AG04449 (cell line): ENCODE measurements at places on chromosomes 16 and 17.

- DNase-seq: no peak
Observed at GRCh38 chr17:76885894-76886290, 17.7 kb downstream of the MGAT5B start.

- no peak for DNase-seq
Observed at GRCh38 chr16:87459833-87460232, 33.0 kb downstream of the ZCCHC14 start.

DNA sequence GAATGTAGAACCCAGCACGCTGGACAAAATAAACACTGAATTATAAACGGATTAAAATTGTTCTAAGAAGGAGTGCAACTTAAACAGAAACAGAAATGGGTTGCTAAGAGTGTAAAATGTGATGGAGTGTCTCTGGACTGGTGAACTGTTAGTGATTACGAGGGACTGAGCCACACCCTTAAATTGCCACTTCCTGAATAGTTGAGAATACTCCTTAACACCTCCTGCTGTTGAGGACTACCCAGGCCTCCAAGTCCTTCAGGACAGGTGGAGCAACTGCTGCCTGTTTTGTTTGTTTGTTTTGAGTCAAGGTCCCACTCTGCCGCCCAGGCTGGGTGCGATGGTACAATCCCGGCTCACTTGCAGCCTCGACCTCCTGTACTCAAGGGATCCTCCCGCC lies 25.8 kb upstream of the IRF8 start:
- DNase-seq: no peak

DNA sequence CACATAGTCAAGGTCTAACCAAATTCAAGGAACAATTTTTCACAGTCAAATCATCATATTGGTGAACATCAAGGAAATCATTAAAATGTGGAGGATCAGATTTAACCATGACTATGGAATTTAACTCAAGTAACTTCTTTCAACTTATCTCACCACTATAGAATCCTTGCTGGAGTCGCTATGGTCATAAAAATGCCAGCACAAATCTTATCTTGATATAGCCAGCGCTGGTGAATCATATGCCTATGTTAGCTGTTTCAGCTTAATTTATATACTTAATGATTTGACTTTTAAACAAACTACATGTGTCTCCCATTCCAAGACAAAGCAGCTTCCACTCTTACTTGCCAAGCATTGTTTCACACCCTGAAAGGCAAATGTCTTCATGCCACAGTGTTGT lies 416.4 kb downstream of the CDH11 start:
- DNase-seq: peak; percentile 78

DNA sequence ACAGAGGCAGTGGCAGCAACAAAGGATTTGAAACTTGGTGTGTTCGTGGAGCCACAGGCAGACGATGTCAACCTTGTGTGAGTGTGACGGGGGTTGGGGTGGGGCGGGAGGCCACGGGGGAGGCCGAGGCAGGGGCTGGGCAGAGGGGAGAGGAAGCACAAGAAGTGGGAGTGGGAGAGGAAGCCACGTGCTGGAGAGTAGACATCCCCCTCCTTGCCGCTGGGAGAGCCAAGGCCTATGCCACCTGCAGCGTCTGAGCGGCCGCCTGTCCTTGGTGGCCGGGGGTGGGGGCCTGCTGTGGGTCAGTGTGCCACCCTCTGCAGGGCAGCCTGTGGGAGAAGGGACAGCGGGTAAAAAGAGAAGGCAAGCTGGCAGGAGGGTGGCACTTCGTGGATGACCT lies 25.5 kb downstream of the STH start:
- no peak for DNase-seq

DNA sequence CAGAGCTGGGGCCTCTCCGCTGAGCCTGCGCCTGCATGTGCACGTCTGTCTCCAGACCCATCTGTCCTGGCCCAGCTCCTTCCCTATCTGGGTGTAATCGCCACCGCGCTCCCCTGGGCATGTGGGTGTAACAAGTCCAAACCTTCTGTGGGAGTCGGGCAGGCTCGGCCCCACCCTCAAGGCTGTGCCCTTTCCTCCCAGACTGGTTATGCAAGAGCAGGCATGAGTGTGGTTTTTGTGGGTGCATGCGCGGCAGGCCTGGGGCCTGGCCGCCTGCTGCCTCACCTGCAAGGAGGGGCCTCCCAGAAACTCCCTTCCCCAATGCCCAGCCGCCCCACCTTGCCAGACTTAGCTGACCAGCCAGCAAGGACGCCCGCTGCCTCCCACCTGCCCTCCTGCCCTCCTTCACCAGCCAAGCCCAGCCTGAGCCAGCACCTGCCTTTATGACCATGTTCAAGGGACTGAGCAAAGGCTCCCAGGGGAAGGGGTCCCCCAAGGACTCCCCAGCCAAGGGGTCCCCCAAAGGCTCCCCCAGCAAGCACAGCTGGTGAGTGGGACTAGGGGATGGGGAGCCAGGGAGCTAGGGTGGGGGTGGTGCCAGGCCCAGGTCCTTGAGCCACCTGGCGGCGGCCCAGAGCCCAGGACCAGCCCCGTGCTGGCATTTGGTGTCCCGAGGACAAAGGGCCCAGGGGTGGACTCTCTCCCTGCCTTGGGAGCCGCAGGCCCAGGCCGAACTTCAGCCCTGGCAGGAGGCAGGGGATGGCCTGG lies at the start of gene EVPLL:
EVPLL (plus strand) TSS at position 342 of the 768 bp plus-strand sequence. CDS start 3,160 bp downstream, outside the sequence.
- DNase-seq: no peak

GRCh38 chr16:1125471-1125870 lies 27.4 kb upstream of the CACNA1H start:
- no peak for DNase-seq

- no peak for DNase-seq
Observed at GRCh38 chr17:63697341-63698286, 2.3 kb downstream of the LIMD2 start.

GRCh38 chr17:27269974-27270373 lies 23.9 kb upstream of the WSB1 start:
- DNase-seq: no peak

- no peak for DNase-seq
Observed at GRCh38 chr17:2786176-2786881, 9.9 kb upstream of the RAP1GAP2 start.

DNA sequence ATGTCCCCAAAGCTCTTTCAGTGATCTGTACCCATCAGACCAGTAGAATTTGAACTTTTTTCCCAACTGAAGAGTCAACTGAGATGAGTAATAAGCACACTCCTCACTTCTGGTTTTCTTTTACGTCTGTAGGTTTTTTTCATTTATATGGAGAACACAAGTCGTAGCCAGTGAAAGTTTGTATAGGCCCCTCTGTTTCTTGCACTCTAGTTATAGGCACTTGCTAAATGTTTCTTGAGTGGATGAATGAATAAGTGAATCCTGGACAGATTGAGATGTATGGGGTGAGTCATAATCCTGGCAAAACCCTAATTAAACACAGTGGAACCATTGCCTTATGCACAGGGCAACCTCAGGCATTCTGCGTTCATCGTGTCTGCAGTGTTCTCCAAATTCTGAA lies 193.7 kb upstream of the TBX2 start:
- no peak for DNase-seq

DNA sequence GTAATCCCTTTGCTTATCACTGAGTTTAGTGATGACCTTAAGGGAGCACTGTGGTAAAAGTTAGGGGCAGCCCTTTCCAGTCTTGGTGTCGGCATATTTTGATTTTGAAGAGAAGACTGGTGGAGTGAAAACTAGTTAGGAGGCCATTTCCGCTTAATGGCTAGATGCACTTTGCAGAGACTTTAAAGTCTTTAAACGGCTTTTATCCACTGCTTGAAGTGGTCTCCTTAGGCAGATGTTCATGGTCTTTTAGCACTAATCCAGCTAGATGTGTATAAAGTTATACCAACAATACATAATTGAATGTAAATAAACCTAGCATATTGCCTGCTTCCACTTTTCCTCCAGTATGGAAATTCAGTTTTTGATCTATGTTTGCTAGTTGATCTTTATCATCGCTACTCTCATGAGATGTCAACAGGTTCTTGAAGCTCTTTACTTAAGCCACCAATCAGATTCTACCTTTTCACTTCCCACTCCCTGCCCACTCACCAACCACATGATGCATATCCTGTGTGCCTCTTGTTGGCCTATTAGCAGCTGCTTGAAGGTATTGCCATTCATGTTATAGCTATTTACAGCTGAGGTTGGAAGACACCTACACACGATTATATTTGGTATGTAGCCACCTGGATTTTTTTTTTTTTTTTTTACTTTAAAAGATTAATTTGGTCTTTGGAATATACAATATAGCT lies 132.0 kb downstream of the NLK start:
- DNase-seq: no peak

GRCh38 chr16:50742576-50743200 lies 802 bp downstream of the CYLD start:
- DNase-seq: no peak

GRCh38 chr16:57113042-57113453 lies 20.7 kb downstream of the CPNE2 start:
- no peak for DNase-seq

- DNase-seq: no peak
Observed at GRCh38 chr17:7314719-7315569, at the start of gene GPS2. Gene GPS2 (minus strand): TSS chr17:7315360. CDS start chr17:7315052, 308 bp downstream.
